ENCODE measurements at places on chromosomes 5 and 9.
A peak's percentile ranks its signal among the peaks of the same experiment; 100 is the strongest.

DNA sequence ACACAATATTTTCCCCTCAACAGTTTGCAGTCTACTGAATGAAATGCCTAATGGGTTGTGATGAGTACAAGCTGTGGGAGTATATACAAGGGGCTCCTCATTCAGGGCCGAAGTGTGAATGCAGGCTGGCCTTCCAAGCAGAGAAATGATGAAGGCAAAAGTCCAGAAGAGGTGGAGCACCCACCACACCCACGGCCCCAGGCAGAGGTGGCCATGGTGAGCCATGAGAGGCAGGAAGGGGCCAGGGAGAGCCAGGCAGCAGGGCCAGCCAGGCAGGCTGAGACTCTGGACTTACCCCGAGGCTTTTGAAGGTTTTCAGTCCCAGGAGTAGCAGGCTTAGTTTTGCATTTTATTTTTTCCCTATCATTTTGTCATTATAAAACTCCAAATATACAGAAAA lies 218.1 kb downstream of the AUH start:
- no peak for DNase-seq

DNA sequence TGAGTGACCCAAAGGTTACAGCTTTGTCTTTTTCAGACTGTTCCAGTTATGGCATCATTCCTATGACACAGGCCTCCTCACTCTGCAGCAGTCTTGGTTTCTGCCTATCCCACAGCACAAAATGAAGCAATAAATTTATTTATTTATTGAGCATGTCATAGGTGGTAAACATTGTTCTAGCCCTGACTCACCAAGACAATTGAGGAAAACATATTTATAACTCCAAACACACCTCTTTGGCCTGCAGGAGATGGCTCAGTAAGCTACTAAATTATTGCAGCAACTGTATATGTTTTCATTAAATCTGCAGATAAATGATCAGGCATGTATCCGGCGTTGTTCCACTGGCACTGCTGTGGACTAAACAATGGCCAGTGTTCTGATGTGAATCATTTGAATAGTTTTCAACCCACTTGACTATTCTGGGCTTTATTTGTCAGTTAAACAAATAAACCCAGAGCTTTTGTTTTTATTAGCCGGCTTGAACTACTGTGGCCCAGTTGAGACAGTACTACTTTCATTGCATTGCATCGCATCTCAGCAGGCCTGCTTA lies 83.2 kb downstream of the FOXD1 start:
- peak; percentile 71 for DNase-seq

DNA sequence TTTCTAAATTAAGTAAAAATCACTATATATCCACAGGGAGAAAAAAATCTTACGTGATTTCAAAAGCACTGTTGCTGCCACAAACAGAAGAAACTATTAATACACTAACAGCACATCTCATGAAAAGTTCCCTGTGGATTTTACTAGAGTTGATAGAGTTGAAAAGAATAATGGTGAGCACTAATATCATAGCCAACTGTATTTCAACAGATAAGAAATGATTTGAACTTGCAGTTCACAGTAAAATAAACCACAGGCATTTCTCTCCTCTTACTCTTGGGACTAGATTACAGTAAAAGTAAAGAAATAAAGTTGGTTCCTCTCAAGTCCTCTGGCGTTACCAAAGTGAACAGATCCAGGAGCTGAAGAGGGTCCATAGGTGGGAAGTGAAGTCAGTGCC lies 27.9 kb downstream of the AGTPBP1 start:
- no peak for DNase-seq

GRCh38 chr5:152527358-152528052 lies 122.4 kb upstream of the NMUR2 start:
- DNase-seq: no peak

- no peak for DNase-seq
These were observed 47.1 kb downstream of the ST8SIA4 start for GRCh38 chr5:100855937-100856430.

GRCh38 chr5:33929925-33930690 lies 6.1 kb upstream of the RXFP3 start:
- no peak for DNase-seq

GRCh38 chr5:152077-152476 lies 39.2 kb upstream of the LRRC14B start:
- no peak for DNase-seq

DNA sequence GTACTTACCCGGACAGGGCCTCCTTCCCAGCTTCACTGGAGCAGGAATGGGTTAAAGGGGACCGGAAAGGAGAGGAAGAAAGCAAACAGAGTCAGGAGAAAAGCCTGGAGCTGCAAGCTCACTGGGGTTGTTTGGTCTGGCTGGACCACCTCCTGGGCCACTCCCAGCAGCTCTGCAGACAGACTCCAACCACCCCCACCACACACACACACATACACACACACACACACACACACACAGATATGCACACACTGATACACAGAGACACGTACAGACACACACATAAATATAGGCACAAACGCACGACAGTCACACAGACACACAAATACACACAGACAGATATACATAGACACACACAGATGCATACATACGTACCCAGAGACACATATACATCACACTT lies 34.9 kb upstream of the SYNPO start:
- DNase-seq: no peak

- peak; percentile 5 for DNase-seq
These were observed 176.7 kb upstream of the DMAC1 start for GRCh38 chr9:7976167-7976755.

- no peak for DNase-seq
These were observed 19.7 kb downstream of the CSF2 start for GRCh38 chr5:132093271-132093670.

DNA sequence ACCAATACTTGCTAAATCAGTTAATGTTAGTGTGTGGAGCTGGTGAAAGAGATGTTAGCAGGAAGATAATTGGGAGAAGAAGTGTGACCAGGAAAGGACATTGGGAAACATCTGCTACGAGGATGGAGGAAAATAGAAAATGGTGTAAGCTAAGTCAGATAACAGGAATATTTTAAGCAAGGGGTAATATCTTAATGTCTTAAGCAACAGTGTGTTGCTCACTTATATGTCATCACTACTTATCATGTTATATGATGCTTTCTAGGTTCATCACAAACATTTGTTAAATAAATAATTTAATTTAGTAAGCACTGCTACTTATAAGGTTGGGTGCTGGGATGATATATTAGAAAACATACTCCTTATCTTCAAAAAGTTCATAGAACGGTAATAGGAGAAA lies 326.1 kb downstream of the EDIL3 start:
- DNase-seq: no peak

GRCh38 chr9:86075132-86076109 lies 23.9 kb downstream of the GOLM1 start:
- peak; percentile 40 for DNase-seq

DNA sequence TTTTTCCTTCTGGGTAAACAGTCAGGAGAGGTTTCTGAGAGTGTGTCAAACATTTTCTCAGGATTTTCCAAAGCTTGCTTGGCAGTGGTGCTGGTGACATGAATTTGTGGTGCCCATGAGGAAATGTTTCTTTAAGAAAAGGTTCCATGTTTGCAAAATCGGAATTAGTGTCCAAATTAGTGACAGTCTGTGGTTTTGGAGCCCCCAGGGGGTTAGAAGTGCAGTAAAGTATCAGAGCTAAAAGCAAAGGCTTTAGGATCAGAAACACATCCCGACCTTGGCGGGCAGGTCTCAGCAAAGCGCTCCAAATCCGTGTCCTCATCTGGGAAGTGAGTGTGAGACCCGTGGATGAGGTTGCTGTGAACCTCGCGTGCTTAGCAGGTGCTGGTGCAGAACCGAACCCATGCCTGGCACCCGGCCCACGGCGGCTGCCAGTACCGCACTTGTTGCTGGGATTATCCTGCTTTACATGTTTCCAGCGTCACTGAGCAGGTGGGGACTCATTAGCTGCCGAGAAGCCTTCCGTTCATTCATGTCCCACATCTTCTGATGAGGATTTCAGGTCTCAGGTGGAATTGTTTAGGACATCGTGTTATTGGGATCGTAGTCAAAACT lies 70.8 kb upstream of the COL5A1 start:
- no peak for DNase-seq

DNA sequence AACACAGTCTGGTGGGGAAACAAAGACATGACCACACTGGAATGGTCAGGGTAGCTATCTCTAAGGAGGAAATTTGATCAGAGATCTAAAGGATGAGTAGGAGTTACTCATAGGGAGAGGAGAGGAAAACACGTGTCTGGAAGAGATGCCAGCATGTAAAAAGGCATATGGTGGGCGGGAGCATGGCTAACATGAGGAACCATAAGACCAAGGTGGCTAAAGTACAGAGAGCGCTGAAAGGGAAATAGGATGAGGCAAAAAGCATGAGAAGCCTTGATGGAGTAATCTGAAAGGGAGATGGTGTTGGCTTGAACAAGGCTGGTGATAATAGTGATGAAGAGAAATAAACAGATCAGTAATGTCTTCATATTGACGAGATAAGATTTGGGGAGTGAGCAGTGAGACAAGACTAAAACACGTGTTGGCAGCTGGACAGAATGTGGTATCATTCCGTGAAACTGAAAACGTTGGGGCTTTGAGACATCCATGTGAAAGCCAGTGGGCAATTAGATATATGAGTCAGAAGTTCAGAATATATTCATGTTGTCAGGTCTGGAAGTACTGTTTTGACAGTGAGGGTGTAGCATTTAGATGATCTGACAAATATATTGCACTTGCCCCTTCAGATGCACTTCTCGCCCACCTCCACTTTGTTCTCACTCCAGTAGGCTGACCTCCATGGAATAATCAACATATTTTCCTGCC lies 209.1 kb upstream of the KCNN2 start:
- DNase-seq: no peak

- no peak for DNase-seq
These were observed 16.1 kb downstream of the BASP1 start for GRCh38 chr5:17233488-17233887.

- no peak for DNase-seq
These were observed 30.9 kb downstream of the CEMIP2 start for GRCh38 chr9:71737455-71737854.

- peak; percentile 72 for DNase-seq
These were observed 463.5 kb upstream of the RGMB start for GRCh38 chr5:98309785-98310598.

DNA sequence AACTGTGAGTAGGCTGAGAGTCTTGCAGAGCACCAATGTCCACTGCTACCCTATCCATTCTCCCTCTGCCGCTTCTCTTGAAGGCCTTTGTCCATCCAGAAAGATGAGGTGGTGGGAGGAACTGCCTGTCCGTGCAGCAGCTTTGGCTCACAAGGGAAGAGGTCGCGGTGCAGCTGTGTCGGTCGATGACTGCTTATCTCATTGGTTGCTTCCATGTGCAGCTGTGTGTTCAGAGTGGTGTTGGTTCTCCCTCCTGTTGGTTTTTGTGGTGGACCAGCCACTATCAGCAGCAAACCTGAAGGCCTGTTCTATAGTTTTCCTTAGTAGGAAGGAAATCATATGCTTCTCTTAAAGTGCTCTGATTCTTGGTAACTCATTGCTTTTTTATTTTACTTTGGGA lies 40.7 kb downstream of the SPTAN1 start:
- no peak for DNase-seq

GRCh38 chr5:73853091-73853490 lies 227.1 kb downstream of the ARHGEF28 start:
- peak; percentile 19 for DNase-seq

DNA sequence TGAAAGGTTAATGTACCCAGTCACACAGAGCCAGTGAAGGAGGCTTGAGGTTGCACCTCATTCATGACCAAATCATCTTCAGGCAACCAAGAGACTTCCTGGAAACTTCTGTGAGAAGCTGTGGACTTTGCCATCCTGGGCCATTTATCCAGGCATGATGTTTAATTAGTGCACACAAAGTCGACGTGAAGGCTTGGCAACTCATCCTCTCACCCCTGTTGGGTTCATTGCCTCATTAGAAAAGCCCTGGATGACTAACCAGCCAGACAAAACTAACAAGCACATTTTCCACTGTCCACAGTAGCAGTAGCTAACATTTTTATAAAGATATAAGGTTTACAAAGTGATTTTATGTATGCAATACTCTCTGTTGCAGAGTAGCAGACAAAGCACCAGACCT lies 65.7 kb upstream of the ZNF462 start:
- no peak for DNase-seq

DNA sequence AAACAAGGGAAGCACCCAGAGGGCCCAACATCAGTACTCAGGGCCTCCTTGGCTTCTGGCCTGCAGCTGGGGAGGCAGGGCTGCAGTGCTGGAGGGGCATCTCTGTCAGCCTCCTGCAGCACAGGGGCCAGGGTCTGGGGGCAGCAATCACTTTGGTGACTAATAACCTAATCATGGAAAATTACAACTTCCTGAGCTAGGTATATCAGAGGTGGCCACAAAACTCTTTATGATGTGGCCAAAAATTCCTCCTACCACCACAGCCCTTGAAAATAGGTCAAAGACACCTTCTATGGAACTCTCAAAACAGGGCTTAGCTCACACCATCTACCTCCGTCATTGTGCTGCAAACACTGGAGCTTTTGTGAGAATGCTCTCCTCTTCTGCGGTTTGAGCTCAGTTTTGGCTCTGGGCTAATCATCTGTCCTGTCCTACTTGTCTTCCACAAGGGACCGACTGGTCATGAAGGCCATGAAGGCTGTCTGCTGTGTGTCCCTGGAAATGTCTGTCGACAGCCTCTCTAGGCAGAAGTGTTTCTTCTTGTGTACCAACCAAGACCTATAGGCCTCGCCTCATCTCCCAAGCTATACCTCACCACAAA lies 28.6 kb downstream of the CSF2 start:
- DNase-seq: no peak

DNA sequence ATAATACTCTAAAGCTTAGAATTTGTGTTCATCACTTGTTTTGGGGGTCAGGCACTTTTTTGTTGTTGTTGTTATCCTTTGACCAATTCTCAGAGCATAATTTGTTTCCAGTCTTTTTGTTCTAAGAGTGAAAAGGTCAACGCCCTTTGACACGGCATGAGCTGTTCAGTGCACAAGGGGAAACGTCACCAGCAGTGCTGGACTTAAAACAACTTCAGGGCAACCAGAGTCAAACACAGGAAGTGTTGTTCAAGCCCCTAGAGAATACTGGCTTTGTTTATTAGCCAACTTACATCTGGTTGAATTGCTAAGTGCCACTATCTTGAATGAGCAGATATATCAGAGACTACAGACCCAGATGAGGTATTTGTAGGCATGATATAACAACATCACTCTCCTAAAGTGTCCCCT lies 368.9 kb downstream of the TMEM161B start:
- DNase-seq: peak; percentile 13

Data from astrocyte of the cerebellum (primary cell).